ENCODE measurements at places on chromosomes 2 and 18.
A peak's percentile ranks its signal among the peaks of the same experiment; 100 is the strongest.

GRCh38 chr18:32771871-32772580 is 797 bp downstream of the KLHL14 start:
- peak; percentile 10 for DNase-seq

- DNase-seq = peak; percentile 13
Observed at GRCh38 chr2:138615257-138615656, 113.7 kb downstream of the SPOPL start.

- DNase-seq = no peak
Observed at GRCh38 chr2:235587202-235587601, 93.4 kb downstream of the AGAP1 start.

- DNase-seq = no peak
Observed at GRCh38 chr2:65232636-65233035, 5.0 kb downstream of the ACTR2 start.

DNA sequence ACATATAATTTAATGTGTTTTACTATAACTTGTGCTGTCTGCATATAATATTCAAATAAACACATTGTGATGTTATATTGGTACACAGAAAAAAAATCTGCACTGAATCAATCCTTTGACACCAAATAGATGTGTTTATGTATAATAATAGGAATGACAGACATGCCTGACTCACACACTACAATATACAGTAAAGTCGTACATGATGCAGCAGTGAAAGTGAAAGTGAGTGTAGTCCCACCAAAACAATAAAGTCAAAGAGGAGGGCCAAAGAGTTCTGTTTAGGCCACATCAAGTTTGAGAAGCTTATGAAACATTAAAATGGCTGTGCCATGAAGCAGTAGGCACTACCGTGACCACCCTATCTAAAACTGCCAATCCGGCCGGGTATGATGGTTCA is 8.2 kb upstream of the RBM44 start:
- DNase-seq = no peak

DNA sequence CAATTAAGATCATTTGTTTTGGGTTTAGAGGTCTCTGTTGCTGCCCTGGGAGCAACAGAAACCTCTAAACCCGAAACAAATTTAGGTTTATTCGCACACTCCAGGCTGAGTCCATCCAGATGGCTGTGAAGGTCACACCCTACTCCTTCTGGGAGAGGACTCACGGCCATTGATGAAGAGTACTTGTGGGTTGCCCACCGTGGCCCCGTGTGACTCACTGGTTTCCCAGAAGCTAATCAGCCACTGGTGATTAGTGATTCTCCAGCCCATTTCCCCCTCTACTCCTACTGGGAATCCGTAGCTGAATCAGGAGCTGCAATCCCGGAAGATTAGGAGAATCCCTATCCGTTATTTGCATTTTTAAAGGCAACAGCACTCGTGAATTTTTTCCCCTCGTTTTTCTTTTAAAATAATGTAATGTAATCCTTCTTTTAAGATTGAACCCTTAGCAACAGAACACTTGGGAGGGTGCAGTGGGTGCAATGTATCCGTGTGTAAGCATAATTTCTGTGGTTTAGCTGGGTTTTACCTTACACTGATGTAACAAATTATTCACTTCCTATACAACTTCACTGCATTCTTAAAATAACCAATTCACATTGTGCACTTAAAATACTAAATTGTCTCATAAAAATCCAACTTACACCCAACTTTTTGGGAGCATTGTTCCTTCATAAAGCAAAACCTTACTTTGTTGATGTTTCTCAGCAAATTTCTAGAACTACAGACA is 27.5 kb upstream of the EPAS1 start:
- no peak for DNase-seq

GRCh38 chr2:147214914-147215313 is 629.9 kb upstream of the ACVR2A start:
- DNase-seq = no peak

Data from Calu3 (cell line).